Endodermal cell (in vitro differentiated cells): ENCODE measurements at places on chromosomes 1 and 21. TPM values are rescaled to one million over a fixed set of nuclear protein-coding genes. Genes with fewer than 3 reads are reported as not detected.

DNA sequence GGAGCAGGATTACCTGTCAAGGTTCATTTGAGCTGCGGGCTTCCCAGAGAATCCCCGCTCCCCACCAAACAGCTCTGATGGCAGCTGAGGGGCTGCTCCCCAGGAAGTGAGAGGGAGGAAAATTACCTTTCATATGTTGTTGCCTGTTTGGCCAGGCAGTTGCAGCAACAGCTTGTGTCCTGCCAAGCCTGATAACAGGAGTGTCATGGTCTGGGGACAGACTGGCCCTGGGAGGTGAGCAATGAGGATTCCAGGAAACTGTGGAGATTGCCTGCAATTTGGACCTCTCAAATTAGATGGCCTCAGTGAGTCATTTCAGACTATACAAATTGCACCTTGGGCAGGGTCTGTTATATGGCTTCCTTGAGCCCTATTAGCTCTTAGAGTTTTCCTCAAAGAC is 189.3 kb downstream of the PTPRU start:
- DNase-seq = no peak

- DNase-seq = no peak
These were observed 31.7 kb upstream of the KHDRBS1 start for GRCh38 chr1:31981972-31982371.

- peak; percentile 83 for DNase-seq
These were observed 722 bp downstream of the NPHP4 start for GRCh38 chr1:5991381-5992025.

SLAMF1 gene
- total RNA-seq = not detected in 3 replicates

DNA sequence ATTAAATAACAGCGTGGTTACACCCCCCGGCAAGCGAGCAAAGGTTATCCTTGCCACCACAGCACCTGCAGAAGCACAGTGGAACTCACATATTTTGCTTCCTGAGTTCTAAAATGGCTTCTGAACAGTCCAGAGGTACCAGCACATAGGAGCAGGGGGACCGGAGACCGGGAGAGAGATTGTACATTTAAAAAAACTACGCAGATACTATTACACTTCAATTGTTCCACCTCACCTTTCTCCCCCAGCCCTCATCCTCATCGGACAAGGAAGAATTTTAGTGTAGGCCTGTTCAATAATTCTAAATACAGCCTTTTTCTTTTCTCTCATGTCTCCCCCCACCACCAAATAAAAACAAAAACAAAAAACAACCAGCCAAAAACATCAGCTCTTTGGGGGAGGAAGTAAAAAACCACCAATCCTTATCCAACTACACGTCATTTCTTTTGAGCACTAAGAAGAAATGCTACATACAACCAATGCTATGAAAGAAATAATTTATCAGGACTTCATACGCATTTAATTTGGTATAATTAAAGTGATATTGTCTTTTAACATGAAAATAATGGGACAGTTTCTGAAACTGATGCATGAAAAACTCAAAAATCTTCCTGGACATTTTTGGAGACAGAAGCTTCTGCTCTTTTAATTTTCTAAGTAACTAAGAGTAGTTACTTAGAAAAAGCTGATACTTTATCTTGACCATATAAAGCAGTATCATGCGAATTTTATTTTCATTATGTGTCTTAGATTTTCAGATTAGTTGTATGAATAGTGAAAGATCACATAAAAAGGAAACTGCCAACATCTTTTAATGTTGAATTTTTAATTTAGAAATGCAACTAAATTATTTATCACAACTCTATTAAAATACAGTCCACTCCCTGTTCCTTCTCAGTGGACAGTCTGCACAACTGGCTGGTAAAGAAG is 9.1 kb downstream of the CDKN2C start:
- peak; percentile 51 for DNase-seq

GRCh38 chr1:27044613-27045151 is 32.0 kb upstream of the TENT5B start:
- peak; percentile 98 for DNase-seq

- no peak for DNase-seq
These were observed 107.1 kb upstream of the BMP8A start for GRCh38 chr1:39384305-39384704.

GBP4 gene
- total RNA-seq = 0.66 to 3.5 TPM (median 2.8 TPM) in 3 replicates

TNFRSF4 gene
- total RNA-seq = 0.20 TPM in 1 of 2 replicates, not detected in the other
